ENCODE measurements at places on chromosomes 4 and X.
A peak's percentile ranks its signal among the peaks of the same experiment; 100 is the strongest.

DNA sequence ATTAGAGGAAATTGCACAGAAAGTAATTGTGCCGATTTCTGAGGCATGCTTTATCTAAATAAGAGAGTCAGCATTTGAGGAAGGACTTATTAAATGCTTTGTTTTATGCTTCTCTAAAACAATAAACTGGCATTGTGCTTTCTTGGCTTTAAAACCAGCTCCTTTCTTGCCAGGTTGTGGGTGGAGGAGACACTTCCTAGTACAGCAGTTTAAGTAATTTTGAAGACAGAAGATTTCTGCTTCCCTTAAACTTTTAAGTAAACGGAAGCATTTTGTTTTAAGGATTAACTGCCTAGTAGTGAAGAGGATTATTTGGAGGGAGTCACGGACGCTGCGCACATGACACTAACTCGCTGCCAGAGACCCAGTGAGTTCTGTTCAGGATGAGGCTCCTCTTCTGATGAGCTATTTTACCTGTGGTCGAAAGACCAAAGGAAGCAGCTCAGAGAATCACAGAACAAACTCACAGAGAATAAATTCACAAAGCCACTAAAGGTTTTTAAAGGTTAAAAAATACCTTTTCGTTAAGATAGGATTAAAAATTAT is 169.5 kb downstream of the TLL1 start:
- no peak for DNase-seq

DNA sequence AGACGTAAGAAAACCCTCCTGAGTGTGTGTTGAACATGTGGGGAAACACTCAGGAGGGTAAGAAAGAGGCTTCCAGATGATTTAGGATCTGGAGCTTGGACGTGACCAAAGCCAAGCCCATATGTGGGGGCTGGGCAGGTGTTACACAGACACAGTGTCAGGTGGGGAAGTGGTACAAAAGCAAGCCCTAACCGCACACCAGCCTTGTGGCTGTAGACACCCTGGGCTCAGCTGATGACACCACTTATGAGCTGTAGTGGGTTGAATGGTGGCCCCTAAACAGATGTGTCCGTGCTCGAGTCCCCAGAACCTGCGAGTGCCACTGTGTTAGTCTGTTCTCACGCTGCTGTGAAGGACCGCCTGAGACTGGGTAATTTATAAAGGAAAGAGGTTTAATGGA is 25.0 kb upstream of the NSG1 start:
- DNase-seq: no peak

DNA sequence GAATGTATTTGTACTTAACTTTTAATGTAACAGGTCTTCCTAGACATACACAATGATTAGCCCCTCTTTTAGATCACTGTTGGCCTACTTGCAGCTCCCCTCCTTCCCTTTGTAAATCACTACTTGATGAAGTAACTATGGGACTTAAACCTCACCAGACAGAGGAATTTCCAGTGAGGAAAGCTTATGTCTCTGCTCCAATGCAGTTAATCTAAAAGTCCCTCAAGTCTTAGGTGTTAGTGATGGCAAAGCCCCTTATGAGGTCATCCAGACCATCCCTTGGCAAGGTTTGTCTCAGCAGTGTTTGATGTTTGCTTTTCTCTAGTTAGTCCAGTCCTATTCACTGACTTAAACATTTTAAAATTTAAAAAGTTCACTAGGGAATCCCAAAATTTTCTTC is 877.3 kb upstream of the INTU start:
- no peak for DNase-seq

DNA sequence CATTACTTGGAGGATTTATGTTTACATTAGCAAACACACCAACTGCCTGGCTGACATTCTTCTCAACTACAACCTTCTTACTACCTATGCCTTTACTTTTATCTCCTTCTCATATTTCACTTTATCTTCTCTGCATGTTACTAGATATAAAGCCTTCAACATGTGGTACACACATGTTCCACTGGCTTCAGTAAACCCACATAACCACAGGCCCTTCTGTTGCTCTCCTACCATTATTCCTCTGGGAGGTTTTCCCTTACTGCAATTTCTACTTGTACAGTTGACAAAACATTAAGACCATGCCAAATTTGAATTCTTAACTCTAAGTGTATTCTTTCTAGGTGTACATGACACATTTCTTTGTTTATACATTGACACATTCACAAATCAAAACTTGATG is 133.1 kb downstream of the ARAP2 start:
- DNase-seq: no peak

GRCh38 chr4:185039508-185040273 is 21.4 kb downstream of the HELT start:
- DNase-seq: peak; percentile 5

- DNase-seq: no peak
Measured at GRCh38 chr4:75490155-75490554, 24.0 kb downstream of the RCHY1 start.

DNA sequence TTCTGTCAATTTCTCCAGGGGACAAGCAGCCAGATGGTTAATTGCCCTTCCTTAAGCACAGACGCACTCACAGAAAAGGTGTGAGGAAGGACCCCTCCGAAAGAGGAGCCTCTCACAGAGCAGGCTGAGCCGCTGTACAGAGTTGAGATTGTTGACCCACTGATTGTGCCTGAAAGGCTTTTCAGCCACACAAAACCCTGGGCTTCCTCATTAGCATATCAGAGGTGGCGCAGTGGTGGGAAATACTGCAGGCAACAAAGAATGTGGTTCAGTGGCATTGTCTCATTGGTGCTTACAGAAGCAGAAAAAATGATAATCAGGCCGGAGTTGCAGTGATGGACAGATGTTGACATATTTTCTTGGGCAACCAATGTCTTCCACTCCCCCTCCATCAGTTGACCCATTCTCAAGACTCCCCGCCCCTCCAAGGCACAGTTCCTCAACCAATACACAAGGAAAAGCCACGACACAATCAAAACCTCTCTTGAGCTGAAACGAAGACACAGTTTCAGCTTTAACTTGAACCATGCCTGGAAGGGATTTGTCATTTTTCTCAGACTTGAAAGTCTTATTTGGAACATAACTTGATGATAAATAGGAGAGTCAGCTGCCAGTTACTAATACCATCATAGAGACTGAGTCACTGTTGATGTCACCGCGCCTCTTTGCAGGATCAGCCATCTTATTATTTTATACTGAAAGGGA is 53.1 kb downstream of the ATXN3L start:
- DNase-seq: no peak

GRCh38 chr4:28254003-28254402 is 1393.4 kb downstream of the STIM2 start:
- no peak for DNase-seq

- DNase-seq: no peak
Measured at GRCh38 chr4:185211035-185211434, 1.6 kb downstream of the SNX25 start.

GRCh38 chr4:24867251-24867650 is 45.6 kb downstream of the CCDC149 start:
- no peak for DNase-seq

DNA sequence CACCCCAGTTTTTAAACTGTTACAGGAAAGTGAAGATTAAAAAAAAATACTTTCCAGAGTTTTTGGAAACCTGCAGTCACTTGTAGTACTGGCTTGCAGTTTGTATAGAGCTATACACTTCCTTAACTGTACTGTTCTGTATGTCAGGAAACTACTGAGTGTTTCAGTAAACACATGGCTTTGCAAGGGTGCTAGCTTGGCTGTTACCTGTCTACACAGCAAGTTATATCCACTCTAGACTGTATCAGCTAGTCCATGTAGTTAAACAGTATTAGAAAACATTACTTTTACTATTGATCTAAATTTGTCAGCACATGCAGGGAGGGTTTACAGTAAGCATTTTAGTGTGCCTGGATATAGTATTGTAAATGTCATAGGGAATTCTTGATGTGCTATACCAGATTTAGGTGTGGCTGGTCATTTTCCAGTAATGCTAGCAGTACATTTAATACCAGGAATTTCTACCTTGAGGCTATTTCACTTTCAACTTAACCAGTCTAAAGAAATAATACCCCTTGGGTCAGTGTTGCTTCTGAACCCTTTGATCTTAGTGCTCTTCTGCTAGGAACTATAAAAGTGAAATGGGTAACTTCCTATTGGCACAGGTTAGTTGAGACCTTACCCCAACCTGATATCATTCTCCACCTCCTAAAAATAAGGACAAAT is 192.3 kb upstream of the ANKRD50 start:
- no peak for DNase-seq

DNA sequence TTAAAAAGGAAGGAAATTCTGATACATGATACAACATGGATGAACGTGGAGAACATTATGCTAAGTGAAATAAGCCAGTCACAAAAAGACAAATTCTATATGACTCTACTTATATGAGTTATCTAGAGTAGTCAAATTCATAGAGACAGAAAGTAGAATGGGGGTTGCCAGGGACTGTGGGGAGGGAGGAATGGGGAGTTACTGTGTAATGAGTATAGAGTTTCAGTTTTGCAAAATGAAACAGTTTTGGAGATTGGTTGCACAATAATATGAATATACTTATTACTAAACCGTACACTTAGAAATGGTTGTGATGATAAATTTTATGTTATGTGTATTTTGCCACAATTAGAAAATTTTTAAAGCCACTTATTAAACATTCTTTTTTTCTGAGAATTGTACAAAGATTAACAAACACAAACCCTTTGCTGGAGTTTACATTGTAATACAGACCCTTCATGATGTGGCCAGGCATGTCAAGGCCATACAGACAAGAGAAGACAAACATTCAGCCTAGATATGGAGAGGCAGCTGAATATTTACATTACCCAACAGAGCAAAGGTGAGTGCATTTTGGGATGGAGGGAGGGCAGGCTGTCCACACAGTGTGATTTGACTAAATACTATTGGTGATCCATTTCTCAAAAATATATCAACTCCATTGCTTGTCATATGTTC is 21.2 kb upstream of the GPC3 start:
- DNase-seq: no peak

- no peak for DNase-seq
Measured at GRCh38 chr4:113328514-113328913, 279.1 kb downstream of the ANK2 start.

- DNase-seq: no peak
Measured at GRCh38 chr4:105551965-105552746, at the start of gene ARHGEF38. ARHGEF38 (plus strand) TSS chr4:105552620; CDS start chr4:105552766, 146 bp downstream.

- no peak for DNase-seq
Measured at GRCh38 chrX:39851745-39852455, 245.9 kb downstream of the BCOR start.

DNA sequence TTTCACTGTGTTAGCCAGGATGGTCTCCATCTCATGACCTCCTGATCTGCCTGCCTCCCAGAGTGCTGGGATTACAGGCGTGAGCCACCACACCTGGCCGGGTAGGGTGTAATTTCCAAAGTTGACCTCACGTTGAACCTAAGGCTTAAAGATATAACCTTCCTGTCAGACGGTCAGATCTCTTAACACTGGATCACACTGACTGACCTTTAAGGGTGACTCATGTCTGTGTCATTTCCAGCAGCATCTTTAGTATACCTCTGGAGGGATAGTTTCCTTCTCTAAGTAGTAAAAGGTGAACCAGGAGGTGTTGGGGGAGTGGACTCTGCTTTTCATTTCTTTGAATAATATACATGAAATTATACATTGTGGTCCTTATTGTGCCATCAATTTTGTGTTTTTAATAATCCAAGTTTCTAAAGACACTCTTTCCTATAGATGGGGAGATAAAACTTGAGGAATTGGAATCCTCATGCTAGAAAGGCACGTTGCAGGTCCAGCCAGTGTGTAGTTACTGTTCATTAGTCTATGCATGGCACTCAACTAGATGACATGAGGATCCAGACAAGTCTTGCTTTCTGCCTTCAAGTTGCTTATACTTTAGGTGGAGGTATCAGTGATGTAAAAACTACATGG is 45.7 kb downstream of the ARHGAP10 start:
- DNase-seq: no peak

DNA sequence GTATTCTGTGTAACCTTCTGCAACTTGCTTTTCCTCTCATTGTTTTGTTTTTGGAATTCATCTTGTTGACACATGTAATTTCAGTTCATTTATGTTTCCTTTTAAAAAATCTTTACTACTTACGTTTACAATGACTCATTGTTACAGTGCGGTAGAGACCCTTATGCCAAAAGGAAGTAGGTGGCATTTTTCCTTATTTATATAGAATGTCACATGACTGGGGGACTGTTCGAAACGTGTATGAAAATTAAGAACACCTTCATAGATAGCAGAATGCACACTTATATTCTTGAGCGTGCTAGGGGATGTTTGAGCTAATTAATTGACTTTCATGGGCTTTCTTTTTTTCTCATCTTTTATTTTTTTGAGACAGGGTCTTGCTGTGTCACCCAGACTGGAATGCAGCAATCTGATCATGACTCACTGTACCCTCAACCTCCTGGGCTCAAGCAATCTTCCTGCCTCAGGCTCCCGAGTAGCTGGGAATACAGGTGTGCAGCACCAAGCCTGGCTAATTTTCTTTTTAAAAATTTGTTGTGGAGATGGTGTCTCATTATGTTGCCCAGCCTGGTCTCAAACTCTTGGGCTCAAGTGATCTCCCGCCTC is 7.3 kb downstream of the REPS2 start:
- no peak for DNase-seq

- DNase-seq: no peak
Measured at GRCh38 chr4:40515398-40516293, 114.0 kb downstream of the RBM47 start.

- no peak for DNase-seq
Measured at GRCh38 chr4:119728692-119729593, 100.3 kb upstream of the PDE5A start.

- DNase-seq: no peak
Measured at GRCh38 chr4:175935016-175935661, 123.1 kb upstream of the GPM6A start.

- DNase-seq: no peak
Measured at GRCh38 chr4:95165926-95166524, 382.7 kb downstream of the UNC5C start.

GRCh38 chr4:169335331-169335730 is 64.6 kb upstream of the SH3RF1 start:
- no peak for DNase-seq

- no peak for DNase-seq
Measured at GRCh38 chrX:72492499-72492898, 80.1 kb downstream of the HDAC8 start.

DNA sequence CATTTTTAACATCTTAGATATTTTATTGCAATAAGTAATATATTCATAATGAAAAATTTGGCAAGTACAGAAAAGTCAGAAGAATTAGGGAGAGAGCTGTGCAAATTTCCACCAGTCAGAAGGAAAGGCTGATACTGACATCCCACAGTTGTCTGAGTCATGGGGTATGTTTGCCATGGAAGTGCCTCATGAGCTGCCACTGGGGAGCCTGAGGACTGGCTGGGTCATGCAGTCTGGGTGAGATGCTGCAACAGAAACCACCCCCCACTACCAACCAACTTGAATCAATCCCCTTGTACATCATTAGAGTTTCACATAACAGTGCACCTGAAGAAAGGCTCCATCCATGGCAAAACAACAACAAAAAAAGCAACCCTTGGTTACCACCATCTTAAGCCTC is 45.2 kb upstream of the ENPP6 start:
- DNase-seq: no peak

GRCh38 chr4:112523764-112524505 is 8.0 kb upstream of the NEUROG2 start:
- DNase-seq: peak; percentile 53

DNA sequence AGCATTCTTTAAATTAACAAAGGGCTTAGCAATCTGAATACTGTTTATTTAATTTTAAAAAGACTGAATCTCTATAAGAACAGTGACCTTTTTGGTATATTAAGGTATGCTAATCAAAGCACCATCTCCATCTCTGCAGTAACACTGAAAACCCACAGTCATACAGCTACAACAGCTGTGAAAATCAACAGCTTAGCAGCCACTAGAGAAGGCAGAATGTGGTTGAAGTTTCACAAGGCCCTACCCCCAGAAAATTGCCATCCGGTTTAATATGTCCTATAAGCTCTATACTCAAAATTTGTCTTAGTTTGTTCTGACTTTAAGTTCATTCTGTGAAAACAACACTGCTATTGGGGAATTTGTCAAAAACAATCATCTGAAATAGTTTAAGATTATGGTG is 128.7 kb downstream of the OPHN1 start:
- no peak for DNase-seq

All from stimulated activated CD8-positive, alpha-beta memory T cell treated with anti-CD3 and anti-CD28 coated beads, Interleukin-4, amount 100 ng/mL, for 1 hour (primary cell).